Small intestine (tissue), 16 donors: ENCODE measurements at places on chromosomes 5 and 9. TPM values are rescaled to one million over a fixed set of nuclear protein-coding genes. Genes with fewer than 3 reads are reported as not detected.

DNA sequence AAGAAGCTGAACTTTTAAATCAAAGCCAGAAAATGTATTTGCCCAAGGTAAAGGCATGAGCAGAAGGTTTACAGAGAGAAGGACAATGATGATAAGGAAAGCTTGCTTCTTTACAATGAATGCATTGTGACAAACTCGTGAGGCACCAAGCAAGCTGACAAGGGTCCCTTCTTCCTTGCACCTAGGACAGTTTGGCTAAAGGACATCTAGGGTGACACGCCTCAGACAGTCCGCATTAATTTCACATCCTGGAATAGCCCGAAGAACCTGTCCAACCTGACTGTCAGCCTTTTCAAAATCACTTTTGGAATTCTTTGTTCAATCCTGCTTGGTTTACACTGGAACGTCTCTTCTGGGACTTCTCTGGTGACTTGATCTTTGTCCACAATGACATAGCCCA lies 146.4 kb upstream of the MAP3K1 start:
- DNase-seq = peak; percentile 53

Gene LMX1B
- polyA plus RNA-seq = not detected

GRCh38 chr9:134206311-134207300 lies 42.2 kb upstream of the RNU6ATAC start:
- DNase-seq = no peak

Gene TIFAB
- not detected for polyA plus RNA-seq

GRCh38 chr9:70479880-70480291 lies 65.4 kb upstream of the KLF9 start:
- DNase-seq = peak; percentile 40

DNA sequence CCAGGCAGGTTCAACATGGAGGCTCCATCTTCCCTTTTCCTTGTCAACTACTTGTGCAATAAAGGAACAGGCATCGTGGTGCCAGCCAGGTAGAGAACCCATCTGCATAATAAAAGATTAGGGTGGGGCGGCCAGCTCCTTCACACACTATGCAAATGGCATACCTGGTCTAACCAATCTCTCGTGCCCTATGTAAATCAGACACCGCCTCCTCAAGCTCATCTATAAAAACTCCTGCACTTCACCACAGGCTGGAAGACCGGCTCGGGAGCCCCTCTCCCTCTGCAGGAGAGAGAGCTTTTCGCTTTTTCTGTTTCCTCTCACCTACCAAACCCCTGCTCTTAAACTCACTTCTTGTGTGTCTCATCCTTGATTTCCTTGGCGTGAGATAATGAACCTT lies 244.3 kb upstream of the PUM3 start:
- DNase-seq = no peak

- DNase-seq = no peak
These were observed 145.7 kb upstream of the TRPC7 start for GRCh38 chr5:136511046-136511445.

GRCh38 chr5:25009063-25009462 lies 364.3 kb upstream of the CDH10 start:
- DNase-seq = no peak

DNA sequence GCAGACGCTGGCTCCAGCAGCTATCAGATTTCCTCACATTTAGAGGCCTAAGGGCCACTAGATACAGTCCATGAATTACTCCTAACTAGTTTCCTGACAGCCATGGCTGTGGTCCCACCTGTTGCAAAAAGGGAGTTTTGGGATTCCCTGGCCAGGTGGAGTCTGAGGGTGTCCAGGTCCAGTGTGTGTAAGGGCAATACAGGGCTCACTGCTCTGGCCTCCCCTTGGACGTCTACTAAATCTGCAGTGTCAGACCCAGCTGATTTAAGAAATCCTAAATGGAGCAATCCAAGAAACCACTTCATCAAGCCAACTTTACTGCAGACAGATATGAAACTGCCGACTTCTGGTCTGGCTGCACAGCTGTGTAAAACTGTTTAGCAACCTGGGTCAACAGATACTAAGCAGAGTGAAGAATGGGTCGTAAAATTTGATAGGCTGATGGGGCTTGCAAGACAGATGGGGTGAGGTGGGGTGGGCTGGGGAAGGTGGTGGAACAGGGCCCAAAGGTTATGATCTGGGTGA lies 116.4 kb downstream of the GADD45G start:
- DNase-seq = peak; percentile 75

Gene LCN9
- polyA plus RNA-seq = not detected

Gene CCDC180
- polyA plus RNA-seq = 7.7 TPM
